Effector memory CD8-positive, alpha-beta T cell (primary cell): ENCODE measurements at places on chromosomes 16 and 17.

DNA sequence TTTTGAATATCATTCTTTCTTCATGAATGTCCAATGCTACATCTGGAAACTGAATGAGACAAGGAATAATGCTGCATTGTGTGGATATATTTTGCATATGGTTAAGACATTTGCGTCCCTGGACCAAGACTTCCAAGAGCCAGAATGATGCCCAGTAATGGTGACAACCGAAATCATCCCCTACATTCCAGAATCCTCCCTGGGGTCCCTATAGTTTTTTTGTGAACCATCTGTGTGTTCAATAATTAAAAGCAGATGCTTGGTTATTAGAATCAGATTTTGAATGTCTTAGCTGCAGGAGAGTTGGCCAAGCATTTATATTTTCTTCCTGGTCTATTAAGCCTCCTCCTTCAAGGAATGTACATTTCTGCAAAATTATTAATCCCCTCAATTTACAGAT is 426.7 kb upstream of the CDH8 start:
- DNase-seq: no peak

DNA sequence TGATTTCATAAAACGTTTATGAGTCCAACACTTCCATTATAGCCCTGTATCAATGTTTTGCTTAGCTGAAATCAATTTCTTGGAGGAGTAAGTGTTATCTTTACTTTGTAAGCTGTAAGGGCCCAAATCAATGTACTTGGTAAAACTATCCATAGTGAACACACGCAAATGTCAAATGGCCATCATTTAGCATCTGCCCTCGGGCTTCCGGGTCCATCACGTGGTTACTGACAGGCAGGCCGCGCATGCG is 687 bp upstream of the NARF start:
- no peak for DNase-seq

- DNase-seq: no peak
Measured at GRCh38 chr17:73410586-73411312, 98.9 kb upstream of the CDC42EP4 start.

- DNase-seq: peak; percentile 38
Measured at GRCh38 chr16:4372001-4372577, 441 bp downstream of the VASN start.

DNA sequence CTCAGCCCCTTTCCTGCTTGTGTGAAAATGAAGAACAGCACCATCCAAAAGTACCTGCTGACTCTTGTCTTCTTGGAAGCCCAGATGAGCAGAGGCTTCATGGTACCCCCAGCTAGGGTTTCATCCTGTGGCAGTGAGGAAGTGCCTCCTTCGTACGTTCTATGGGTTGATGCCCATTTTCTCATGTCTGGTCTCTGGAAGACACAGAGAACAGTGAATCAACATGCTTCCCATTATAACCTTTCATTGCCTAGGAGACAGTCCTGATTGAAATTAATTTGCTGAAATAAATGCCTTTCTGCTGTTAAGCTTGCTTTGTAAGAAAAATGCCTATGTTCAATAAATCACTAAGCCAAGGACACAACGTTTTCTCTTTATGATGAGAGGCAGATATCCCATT is 36.5 kb downstream of the RCVRN start:
- DNase-seq: no peak

DNA sequence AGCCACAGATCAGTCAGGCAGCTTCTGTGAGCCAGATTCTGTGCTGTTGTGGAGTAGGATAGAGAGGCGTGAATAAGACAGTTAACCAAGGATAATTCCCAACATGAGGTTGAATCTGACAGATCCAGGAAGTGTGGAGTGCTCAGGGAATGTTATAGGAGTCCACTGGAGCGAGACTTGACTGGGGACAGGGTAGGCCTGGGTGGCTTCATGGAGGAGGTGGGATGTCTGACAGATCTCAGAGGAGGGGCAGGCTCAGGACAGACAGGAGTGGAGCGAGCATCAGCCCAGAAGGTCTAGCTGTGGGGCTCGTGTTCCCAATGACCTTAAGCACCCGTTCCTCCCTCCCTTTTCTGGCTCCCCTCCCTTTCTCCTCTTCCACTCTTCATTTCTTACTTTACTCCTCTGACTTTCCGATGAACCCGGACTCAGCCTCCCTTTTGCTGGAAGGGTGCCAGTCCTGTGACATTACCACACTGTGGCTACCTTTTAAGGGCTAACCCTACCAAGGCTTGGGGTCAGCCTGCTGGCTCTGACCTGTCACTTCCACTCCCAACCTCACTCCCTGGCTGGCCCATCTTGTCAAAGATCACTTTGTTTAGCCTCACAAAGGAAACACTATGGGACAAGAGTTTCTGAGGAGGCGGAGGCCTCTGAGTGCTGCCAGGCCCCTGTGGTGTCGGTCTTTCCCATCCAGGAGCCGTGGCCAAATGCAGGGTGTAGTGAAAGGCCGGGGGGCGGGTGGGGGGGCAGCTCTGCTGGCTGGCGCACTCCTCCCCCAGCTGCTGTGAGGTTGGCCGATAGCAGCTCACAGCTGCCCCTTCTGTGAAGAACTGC is 28.5 kb upstream of the EFCAB13 start:
- DNase-seq: no peak

DNA sequence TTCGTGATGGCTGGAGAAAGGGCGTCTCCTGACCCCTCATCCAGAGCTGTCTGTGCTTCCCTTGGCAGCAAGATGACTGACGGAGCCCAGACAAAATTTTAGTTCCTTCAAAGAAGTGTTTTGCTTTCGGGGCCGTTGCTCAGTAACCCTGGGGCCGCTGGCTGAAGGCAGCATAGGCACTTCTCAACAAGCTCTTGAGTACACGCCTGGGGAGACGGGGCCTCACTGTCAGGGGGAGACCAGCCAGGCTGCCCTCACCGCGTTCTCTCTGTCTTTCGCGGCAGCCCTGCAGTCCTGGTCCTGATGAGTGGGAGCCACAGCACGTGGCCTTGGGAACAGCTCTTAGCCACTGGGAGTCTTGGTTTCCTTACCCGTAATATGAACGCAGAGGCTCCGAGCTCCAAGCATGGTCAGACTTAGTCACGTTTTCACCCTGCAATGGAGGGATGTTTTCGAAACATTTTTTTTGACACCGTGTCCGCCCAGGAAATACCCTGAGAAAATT is 86.0 kb downstream of the IRF8 start:
- no peak for DNase-seq

GRCh38 chr16:4511441-4512082 is 27.0 kb downstream of the CDIP1 start:
- no peak for DNase-seq

DNA sequence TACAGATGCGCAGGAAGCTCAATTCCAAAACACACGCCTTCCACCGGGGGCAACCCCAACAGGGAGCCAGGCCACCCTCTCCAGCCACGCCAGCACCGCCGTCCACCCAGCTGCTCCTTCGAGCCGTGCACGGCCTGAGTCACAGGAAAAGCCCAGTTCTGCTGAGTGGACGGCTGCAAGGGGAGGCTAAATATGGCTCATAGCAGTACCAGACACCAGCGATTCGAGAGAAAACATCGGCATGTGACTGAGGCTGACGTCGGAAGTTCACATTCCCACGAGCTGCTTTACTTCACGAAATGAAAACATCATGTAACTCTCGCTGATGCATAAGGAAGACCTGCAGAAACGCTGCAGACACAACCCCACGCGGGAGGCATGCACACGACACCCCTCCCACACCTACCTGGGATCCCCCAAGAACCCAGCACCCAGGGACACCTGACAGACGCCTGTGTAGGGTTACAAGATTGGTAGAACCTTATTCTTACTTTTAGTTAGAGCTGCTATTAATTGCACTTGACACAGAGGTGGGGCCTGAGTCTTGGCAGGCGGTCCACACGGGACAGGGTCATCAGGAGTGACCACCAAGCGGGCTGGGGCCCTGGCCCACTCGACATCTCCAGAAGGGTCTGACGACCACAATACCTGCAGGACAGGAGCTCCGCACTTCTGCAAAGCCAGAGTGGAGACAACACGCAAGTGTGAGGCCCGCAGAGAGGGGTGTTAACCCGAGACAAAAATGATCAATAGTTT is 116.8 kb downstream of the ANKRD11 start:
- no peak for DNase-seq

DNA sequence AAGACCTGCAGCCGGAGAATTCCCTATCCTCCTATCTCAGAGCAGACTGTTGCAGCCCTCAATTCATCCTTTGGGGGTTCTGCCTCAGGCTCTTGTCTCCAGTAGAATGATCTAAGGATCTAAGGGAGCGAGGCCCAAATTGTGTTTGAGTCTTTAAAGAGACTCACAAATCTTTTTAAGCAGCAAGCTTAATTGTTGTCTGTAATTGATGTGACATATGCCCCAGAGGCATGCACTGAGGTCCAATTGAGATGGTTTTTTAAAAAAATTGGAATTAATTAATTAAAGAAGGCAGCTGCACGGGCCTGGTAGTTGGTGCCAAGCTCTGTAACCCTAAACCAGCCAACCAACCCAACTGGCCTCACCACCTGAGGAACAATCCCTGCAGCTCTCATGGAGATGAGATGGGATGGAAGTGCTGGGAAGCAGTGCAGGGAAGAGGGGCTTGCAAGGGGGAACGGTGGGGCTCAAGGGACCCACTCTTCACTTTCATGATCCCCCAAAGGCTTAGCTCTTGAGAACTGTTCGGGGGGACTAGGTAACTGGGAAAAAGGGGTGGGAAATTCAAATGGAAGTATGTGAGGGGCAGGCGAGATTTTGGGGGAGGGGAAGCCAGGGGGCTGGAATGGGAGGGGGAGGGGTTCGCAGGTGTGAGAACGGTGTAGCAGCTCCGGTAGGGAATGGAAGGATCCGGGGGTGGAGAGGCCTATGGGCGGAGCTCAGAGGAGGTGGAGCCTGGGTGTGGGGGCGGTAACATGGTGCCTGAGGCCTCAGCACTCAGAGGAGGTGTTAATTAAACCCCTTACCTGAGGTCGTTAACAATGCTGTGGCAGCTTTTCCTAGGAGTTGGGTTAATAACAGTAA is 9.2 kb upstream of the ZNF652 start:
- no peak for DNase-seq

DNA sequence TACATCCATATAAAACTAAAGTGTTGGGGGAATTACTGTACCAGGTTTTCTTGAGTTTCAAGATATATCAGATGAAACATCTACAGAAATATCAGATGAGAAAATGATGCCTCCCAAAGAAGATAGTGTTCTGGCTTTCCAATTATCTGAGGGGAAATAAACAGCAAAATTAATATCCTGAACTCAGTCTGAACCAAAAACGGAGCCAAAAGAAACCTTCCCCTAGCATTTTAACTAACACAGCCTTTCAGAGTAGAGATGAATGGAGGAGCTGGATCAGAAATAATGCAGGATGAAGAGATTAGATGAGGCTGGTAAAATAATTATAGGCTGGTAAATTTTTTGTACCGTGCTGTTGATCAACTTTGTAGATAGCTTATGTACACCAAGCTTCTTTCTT is 16.2 kb downstream of the ERCC4 start:
- DNase-seq: no peak

GRCh38 chr17:48021934-48022333 is 15.7 kb downstream of the COPZ2 start:
- no peak for DNase-seq

DNA sequence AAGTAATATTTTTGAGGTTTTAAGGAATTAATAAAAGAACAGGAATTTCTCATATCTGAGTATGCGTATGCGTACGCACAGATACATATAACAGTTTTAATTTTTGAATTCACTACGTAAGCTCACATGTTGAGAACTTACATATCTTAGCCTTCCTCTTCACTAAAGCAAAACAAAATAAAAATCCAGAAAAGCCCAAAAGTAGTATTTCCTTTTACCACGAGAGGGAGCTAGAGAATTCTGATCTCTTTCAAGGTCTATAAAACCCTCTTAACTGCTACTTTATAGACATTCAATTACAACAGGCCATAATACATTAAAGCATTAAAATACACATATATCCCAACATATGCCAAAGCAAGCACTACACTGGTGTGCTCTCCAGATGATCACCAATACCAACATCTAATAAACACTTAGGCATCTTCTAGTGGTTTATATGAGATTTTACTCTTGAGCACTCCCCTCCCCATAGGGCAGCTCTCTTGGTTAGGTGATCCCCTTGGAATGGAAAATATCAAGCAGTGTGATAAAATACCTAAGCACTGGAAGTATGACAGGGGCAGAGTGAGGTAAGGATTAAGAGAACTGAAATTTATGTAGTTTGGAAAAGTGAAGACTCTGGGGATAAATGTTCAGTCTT is 94.0 kb downstream of the SKAP1 start:
- no peak for DNase-seq

- no peak for DNase-seq
Measured at GRCh38 chr17:61662741-61663140, 71.7 kb upstream of the NACA2 start.

- DNase-seq: no peak
Measured at GRCh38 chr16:46756772-46757171, 8.6 kb upstream of the MYLK3 start.

GRCh38 chr16:89921702-89922476 is 1.3 kb upstream of the TUBB3 start:
- no peak for DNase-seq

DNA sequence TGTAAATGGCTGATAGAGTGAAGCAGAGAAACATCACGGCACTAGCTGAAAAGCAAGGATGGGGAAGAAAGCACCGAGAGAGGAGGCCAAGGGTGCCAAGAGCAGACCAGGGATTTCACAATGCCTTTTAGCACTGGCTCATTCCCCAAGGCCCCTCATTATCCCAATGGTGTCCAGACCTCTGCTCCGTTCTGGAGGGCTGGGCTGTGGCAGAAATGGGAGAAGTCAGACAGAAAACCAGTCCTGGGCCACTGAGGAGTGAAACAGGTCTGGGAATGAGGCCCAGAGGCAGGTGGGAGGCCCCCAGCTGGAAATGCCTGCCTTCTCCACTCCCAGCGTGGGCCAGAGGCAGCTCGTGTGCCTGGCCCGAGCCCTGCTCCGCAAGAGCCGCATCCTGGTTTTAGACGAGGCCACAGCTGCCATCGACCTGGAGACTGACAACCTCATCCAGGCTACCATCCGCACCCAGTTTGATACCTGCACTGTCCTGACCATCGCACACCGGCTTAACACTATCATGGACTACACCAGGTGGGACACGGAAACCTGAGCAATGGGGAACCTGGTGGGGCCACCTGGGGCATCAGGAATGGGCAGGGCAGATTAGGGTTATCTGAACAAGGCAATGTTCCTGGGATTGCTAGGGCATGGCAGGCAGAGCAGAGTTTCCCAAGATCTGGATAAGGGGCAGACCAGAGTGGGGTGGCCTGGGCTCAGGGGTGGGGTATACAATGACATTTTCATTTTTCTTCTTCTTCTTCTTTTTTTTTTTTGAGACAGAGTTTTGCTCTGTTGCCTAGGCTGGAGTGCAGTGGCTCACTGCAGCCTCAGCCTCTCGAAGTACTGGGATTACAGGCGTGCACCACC is 20.3 kb downstream of the ANKRD40 start:
- no peak for DNase-seq

DNA sequence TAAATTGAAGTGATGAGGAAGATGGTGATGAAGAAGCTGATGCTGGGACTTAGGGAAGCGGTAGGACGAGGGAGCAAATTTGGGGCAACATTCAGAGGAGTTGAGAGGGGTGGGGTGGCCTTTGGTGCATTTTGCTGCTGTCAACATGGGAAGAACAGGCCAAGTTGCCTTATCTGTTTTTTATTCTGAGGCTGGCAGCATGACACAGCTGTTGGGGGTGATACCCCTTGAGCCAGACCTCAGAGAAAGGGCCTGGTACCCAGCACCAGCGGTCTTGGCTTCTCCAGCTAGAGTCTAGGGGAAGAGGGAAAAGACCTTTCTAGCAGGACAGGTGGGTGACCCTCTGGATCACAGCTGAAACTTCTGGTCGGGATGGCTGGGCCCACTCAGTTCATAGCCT is 4.6 kb downstream of the IGFBP4 start:
- no peak for DNase-seq

GRCh38 chr17:32849879-32850278 is 27.0 kb downstream of the MYO1D start:
- no peak for DNase-seq
